Activated effector memory CD4-positive, alpha-beta T cell treated with Interleukin-2 at 50 U/mL for 16 hours (primary cell): ENCODE measurements at places on chromosomes 1 and 21.
A peak's percentile ranks its signal among the peaks of the same experiment; 100 is the strongest.

GRCh38 chr1:214004014-214004413 is 16.2 kb downstream of the PROX1 start:
- no peak for DNase-seq

DNA sequence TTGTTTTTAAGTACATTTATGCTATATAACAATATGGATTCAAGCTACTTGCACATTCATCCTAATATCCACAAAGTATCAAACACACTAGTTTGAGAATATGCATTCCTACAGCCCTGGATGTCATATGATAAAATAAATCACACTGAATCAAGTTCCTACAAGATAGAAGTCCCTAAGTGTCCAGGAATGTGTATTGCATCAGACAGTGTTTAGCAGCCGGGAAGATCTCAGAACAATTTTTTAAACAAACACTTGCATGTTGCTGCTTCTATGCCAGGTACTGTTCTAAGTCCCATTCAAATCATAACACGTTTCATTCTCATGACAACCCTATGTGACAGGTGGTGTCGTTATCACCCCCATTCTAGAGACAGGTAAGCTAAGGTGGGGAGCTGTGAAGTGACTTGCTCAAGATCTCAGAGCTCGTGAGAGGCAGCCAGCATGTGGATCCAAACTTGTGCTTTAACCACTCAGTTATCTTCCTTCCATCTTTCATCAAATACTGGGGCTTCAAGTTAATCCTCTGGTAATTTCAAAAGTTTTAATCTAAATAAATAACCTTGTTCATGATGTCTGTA is 68.3 kb upstream of the KIF26B start:
- no peak for DNase-seq

DNA sequence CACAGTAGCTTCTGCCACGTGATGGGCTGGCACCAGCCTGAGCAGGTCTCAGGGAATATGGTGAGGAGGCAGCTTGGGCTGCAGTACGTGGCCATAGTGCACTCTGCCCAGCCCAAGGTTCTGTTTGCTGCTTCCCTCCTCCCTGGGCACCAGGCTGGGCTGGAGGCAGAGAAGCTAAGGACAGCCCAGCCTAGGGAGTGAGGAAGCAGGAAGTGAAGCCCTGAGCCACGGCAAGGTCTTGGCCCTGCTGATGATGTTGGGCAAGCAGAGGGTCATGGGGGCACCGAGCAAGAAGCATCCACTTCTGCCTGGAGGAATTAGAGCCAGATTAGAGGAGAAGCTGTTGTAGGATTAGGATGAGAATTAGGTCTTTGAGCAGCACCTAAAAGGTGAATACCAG is 326.7 kb upstream of the VAMP3 start:
- no peak for DNase-seq

DNA sequence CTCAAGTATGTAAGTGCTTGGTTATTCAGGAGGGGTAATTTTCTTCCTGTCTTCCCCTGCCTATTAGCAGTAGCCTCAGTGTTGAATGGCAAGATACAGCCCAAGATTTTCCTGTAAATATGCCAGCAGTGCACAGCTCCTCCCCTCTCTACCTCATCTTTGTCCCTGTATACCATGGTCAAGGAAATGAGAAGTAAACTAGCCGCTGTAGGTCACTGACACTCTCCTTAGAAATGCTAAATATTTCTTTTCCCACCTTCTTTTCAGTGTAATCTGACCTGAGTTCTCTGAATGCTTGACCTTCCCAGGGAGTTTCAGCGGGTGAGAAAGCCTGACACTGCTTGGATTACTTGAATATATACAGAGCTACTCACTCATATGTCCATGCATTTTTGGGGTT is 84.1 kb upstream of the ZNF326 start:
- no peak for DNase-seq

DNA sequence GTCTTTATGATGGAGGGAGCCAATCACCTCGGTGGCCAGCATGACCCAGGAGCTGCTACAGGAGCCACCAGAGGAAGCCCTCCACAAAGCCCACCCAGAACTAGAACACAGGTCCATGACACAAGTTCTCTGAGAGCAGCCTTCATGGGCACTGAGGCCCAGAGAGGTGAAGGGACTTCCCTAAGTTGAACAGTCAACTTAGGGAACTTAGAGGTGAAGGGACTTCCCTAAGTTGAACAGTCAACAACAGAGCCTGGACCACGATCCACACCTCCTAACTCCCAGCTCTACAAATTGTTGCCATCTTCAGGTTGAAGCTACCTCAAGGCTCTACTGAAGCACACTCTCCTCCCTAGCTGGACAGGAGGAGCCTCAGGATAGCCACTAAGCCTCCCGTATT is 132.7 kb downstream of the CCDC185 start:
- DNase-seq: no peak

GRCh38 chr21:36613059-36613458 is 85.9 kb upstream of the SIM2 start:
- no peak for DNase-seq

GRCh38 chr1:87556326-87556725 is 227.6 kb downstream of the LMO4 start:
- no peak for DNase-seq

GRCh38 chr1:230385158-230385450 is 41.0 kb downstream of the PGBD5 start:
- no peak for DNase-seq

DNA sequence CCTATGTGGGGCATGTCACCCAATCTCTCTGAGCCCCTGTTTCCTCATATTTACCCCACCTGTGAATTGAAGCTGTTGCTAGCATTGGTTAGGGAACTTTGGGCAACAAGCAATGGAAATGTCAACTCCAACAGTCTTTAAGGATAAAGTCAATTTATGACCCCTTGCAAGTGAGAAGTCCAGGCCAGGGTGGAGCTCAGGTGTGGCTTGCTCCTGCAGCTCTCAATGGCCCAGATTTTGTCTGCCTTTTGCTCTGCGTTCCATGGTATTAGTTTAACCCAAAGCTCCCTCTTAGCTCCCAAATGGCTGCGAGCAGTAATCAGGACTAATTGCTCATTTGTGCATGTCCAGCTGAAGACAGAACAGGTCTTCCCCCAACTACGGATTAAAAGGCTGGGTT is 70.4 kb upstream of the ABCG1 start:
- DNase-seq: no peak

GRCh38 chr1:18352636-18353265 is 128.0 kb upstream of the KLHDC7A start:
- no peak for DNase-seq

DNA sequence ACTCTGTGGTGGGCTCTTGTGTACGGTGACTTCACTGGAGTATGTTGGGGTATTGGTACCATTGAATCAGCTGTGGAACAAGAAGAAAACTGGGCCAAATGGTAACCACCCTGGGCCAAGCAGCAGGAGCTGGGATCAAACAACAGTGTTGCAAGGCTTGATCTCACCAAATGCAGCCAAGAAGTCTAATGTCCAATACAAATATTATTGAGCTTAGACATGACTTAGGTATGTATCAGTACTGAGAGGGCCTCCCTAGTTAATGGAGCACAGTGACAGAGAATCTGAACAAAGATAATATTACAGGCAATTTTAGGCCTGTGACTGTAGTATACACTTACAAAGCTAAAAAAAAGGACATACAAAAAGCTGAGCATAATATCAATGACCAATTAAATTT is 604.8 kb downstream of the PLA2G4A start:
- no peak for DNase-seq

DNA sequence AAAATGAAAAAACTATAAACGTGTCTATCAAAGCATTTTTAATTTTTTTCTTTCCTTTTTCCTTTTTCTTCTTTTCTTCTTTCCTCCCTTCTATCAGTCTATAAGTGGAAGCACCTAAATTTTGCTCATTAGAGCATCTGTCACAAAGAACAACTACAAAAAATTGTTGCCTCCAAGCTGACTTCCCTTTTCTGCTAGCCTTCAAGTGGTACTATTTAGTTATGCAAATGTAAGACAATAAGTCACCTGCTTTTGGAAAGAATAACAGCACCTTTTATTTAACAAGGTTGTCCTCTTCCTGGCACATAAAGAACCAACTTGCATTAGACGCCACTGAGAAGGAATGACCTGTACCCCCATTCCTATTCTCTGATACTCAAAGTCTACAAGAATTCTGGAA is 45.0 kb upstream of the C1orf53 start:
- DNase-seq: no peak

- no peak for DNase-seq
Observed at GRCh38 chr21:42633858-42634257, 19.6 kb upstream of the PDE9A start.

DNA sequence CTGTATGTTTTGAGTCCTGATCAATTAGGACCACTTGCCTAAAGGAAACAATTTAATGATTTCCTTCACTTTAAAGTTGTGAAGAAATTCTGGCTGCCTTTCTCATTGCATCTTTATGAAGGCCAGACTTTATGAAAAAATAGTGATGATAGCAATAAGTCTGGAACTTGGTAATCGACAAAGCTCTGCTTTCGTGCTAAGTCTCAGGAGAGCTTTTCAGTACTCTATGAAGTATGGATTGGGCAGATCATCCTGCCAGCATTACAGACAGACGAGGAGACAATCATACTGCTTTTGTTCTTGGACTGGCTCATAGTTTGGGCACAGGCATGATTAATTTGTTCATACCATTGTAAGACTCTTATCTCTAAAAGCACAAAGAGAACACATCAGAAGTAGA is 45.5 kb upstream of the KCNJ15 start:
- DNase-seq: no peak

DNA sequence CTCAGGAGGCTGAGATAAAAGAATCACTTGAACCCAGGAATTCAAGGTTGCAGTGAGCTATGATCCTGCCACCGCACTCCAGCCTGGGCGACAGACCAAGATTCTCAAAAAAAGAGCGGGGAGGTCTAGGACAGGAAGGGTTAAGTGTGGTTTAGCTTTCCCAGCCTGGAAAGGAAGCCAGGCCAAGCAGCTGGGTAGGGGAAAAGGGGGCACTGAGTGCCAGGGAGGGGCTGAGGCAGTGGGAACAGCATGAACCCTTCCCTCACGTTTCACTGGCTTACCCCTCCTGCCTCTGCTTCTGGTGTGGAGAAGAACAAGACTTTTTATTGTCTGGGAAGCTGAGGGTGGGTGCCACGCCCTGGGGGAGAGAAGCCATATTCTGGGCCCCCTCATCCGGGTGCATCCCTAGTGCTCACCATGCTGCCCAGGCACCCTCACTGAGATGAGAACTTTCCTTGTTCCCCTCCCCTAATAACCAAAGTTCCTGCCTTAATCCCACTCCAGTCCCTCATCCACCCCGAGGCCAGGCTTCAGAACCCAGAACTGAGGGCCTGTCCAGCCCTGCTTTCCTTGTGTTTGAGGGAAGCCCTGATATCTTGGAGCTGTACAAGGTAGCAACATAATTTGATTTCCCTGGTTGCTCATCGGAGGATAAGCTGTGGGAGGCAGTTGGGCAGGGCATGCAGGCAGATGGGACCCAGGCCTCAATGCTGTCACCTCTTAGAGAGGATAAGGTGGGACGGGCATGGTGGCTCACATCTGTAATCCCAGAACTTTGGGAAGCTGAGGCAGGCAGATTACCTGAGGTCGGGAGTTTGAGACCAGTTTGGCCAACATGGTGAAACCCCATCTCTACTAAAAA is 2.0 kb upstream of the LMNA start:
- no peak for DNase-seq

GRCh38 chr1:155009221-155009711 is 6.7 kb downstream of the ZBTB7B start:
- DNase-seq: no peak

DNA sequence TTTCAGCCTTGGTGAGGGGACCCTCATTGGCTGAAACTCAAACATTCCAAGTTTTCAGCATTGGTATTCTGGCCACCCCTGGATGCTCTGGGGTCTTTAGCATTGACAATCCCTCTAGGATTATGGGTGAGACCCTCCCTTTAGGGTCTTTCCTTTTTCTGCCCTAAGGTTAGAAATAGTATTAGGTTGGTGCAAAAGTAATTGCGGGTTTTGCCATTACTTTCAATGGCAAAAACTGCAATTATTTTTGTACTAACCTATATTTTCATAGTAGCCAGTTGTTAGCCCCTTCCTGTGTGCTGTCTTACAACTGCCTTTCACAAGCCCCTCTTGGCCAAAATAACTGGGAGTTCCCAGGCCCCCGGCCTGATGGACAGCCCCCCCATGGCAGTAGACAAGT is 648.4 kb downstream of the PTPRU start:
- DNase-seq: no peak

- DNase-seq: no peak
Observed at GRCh38 chr1:119724611-119725218, 13.0 kb downstream of the PHGDH start.

DNA sequence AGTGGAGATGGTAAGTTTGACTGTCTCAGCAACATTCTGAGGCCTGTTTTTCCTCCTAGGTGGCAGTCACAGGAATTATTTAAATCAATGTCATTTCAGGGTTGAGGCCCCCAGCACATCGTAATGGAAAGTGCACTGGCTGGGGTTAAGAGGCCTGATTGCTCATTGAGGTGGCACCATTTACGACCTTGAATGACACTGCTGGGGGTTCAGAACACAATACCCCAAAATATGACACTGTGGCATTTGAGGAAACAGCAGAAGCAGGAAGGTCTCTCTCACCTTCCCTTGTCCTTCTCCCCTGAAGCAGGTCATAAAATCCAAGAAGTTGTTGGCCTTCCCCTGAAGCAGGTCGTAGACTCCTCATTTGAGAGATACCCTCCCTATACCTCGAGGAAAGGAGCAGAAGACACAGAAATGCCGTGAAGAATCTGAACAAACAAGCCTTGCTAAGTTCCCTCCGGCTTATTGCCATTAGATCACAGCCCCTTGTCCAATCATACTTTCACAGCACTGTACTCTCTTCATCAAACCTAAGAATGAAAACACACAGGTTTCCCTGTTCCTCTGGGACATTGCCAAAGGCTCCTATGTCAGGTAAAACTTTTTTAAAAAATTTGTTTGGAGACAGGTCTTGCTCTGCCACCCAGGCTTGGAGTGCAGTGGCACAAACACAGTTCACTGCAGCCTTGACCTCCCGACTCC is 71.3 kb downstream of the S1PR1 start:
- no peak for DNase-seq

DNA sequence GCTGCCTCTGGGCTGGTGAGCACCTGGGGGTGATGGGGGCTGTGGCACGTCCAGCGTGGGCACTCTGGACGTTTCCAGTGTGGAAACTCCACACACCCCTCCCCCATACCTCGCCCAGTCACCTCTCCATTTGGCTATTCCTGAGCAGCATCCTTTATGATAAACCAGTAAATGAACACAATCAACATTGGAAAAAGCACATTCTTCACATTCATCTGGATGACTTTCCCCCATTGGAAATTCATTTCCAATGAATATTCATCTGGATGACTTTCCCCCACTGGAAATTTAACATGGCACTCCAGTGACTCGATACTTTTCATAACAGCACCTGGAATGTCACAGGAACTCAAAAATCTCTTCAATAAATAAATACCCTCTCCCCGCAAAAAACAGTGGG is 104.8 kb upstream of the KRTAP19-8 start:
- no peak for DNase-seq

GRCh38 chr1:160607011-160607671 is 27.8 kb upstream of the CD84 start:
- peak; percentile 44 for DNase-seq

DNA sequence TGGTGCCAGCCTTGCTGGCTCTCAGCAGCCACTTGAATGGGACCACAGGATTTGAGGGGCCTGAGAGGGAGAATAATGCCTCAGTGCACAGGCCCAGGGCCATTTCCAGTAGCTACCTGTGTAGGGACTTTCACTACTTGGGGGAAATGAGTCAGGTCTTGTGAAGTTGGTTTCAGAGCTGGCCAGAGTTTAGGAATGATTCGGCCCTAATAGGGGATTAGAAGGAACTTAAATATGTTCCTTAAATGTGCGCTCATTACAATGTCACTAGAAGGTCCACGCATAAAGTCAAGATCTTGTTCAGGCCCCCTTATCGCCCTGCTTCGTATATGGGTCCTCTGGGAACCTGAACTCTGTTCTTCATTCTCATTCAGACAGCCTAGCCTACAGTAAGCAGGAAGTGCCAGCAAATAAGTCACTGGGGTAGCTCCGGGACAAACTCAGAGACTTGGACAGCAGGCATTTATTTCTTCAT is 5.6 kb upstream of the AKR1A1 start:
- DNase-seq: no peak
